ENCODE measurements at places on chromosomes 1 and 21.
A peak's percentile ranks its signal among the peaks of the same experiment; 100 is the strongest.

DNA sequence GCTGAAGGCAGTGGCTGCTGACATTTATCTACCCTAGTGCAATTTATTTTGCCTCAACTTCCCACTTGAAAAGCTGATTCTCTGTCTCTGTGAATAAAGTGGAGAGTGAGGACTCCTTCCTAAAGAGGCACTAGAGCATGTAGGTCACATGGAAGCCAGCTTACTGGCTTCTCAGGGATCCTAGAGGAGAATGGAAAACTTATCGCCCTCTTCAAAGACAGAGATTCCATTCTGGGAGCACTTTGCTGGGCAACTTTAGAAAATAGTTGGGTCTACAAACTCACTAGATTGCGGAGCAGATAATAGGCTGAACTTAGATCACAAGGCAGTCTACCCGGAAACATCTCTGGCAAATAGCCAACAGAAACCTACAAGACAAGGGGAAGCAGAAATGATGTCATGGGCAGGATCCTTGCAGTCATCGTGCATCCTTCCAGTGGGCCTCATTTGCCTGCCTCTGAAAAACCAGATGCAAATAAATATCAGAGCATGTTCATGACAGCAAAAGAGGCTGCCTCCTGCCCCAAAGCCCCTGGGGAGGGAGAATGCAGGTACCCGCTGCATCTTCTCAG, 104.8 kb upstream of the BARHL2 start:
- DNase-seq = no peak

DNA sequence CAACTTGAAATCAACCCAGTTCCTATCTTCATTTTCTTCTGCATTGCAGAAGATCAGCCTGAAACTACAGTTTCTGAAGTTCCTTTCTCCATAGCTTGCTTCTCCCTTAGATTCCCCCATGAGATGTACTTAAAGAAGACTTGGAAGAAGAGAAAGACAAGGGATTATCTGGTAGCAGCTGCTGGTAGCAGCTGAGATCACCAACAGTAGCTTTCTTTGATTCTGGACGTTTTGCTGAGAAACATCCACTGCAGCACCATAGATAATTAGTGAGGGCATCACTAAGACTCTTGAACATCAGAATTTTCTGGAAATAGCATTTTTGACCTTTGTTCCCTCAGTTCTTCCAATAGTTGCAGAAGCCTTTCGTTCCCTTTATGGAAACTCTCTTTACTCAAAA, 465 bp upstream of the CFHR3 start:
- DNase-seq = no peak

DNA sequence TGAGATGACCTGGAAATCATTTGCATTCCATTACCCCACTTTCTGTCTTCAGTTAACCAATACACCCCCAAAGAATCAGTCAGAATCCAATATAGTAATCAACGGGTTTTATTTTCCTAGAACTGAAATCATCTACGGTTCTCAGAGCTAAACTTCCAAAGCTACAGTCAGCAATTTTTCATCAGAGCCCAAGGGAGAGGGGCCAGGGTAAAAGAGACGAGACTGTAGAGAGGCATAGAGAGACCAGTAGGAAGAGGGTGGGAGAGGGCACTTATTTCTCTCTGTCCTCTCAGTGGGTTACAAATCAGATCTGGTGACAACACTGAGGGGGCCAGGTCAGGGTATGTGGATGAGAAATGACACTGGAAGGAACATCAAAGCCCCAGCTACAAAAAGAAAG, 1.1 kb upstream of the MRPL24 start:
- no peak for DNase-seq

DNA sequence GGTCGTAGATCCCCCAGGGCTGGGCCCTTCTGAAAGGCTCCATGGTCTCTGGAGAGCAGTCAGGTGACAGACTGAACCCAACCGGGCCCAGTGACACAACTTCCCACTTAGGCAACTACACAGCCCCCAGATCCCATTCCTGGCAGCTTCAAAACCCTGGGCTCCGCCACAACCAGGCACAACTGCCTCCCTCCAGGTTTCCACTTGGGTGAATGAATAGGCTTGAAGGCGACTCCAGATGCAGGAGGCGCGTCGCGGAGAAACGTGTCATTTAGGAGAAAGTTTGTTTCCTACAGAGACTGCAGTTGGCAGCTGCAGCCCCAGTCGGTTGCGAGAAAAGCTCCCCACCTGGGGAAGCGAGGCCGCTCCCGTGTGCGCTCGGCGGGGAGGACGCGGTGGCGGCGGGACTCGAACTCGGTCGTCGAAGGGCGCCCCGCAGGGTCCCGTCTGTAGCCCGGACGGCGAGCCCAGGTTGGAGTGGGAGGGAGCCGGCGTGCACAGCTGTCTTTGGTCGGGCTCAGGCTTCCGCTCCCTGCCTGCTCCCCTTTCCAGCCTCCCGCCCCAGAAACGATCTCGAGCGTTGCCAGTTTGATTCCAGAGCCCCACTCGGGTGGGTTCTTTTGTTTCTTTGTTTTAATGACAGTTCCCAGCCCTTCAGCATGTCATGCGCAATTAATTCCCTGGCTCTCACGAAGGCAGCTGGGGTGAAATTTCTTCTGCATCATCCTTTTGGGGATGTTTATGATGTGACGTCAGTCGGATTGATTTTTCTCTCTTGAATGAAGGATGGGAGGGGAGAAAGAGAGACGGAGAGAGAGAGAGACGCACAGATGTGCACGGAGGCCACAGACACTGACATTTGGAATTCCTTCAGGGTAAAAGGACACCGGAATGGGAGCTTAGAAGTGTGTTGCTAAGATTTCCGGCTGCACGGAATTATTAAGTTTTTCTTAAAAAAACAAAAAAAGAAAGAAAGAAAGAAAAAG, 862 bp upstream of the SGIP1 start:
- DNase-seq = no peak

GRCh38 chr1:39178541-39179431, 25.7 kb upstream of the MACF1 start:
- DNase-seq = peak; percentile 99

DNA sequence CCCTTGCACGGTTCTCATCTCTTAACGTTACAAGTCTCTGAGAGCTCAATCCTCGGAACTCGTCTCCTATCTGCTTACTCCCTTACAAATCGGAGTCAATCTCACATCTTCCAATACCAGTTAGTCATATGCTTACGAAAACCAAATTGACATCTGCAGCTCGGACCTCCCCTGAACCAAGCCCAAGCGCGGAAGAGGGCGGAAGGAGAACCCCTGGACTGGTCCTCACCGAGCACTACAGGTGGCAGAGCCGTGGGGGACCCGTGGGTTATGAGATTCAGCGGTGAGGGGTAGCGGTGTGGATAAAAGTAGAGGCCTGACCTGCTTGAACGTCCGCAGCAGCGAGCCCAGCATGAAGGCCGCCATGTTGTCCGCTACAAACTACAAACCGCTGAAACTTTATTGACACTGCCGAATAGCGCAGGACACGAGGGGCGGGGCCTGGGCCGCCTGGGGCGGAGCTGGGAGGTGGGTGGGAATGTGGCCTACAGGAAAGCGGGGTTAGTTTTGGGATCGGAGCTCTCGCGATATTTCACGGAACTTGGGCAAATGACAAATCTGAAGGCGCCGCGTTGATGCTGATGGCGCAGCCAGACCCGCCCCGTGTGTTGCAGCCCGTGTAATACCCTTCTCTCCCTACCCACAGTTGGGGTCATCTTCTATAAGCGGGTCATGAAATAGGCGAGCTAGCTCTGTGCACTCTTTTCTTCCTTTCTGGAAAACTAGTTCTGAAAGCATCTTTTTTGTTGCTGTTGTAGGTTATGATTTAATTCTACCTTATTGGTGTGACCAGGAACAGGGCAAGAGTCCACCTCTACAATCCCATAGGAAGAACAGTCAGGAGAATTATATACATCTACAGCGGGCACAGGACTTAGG, at the start of gene MRPS14:
TSS of gene MRPS14 (minus strand) at position 383 of the 879 bp plus-strand sequence. CDS start at position 366, 17 bp downstream.
- peak; percentile 94 for DNase-seq

GRCh38 chr1:185961664-185962063, 227.5 kb downstream of the HMCN1 start:
- DNase-seq = no peak

DNA sequence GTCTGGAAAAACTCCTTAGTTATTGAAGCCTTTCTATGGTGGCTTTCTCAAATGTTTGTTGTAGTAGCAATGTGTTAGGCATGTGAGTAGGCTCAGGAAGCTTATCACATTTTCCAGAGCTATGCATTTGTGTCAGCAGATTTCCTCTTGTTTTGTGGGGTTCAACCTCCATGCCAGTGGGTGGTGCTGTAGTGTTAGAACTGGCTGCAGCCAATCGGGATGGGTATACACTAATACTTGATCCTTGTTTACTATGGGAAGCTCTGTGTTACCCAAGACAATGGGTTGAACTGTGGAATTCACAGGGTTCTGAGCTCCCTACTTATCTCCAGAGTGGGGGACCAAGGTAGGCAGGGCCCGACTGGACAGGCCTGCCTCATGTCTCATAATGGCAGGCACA, 348.5 kb upstream of the ADAMTS5 start:
- no peak for DNase-seq

- no peak for DNase-seq
Observed at GRCh38 chr1:46410156-46411009, 16.3 kb downstream of the FAAH start.

DNA sequence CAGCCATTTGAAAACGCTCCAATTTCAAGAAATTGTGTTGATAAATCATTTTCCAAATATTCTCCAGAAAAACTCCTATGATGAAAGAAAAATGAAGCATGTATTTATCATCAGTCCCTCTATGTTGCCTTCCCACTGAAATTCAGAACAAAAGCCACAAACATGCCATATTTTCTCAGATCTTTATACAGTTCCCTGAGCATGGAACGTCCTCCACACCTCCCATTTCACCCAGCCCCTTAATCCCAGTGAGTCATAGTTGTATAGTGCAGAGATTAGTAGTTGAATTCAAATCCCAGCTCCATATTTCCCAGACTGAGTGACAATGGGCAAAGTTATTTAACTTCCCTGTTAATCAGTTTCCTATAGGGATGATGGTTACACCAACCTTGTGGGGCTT, 20.6 kb upstream of the NPL start:
- DNase-seq = peak; percentile 13

- DNase-seq = no peak
Observed at GRCh38 chr1:169044971-169045370, 61.5 kb upstream of the ATP1B1 start.

DNA sequence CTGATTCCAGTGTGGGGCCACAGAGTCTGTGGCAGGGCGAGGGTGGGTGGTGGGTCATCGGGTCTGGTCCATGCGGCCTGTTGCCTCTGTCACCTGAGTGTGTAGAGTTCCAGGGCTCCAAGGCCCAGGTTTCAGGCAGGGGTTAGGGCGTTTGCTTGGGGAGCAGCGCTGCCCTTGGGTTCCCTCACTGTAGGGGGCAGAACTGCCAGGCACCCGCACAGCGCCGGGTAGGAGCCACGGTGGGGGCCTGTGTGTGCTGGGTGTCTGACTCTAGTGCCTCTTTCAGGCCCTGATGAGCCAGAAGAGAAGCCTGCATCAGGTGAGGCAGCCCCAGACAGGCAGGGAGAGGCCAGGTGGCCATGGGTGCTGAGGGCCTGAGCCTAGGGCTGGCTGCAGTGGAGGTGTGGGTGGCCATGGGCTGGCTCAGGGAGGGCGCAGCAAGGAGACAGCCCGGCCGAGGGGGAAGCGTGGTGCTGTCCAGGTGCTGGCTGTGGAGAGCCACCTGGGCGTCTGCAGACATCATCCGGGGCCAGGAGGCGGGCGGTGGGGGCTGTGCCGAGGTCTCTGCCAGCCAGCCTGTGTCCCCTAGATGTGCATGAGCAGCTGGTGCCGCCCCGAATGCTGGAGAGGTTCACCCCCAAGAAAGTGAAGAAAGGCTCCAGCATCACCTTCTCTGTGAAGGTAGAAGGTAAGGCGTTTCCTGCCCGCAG, 72.3 kb downstream of the TRIM11 start:
- no peak for DNase-seq

GRCh38 chr1:20102875-20103274, 16.5 kb downstream of the PLA2G2D start:
- DNase-seq = peak; percentile 20

- no peak for DNase-seq
Observed at GRCh38 chr1:153769221-153769620, 6.0 kb upstream of the SLC27A3 start.

DNA sequence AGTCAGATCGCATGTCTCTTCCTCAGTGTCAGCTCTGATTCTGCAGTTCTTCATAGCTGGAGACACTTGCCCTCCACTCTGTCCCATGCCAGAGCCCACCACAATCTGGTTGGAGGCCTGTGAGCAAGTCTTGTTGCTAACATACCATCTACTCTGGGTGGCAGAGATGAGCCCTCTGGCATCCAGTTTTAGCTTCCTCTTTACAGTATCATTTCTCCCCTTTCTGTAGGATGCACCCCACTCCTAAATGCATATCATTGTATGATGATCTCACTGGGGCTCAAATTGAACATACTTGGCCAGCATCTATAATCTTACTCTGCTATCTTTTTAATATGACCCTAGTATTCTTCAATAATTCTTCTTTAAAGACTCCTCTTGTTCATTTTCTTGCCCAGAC, 16.9 kb downstream of the PCNX2 start:
- DNase-seq = no peak

DNA sequence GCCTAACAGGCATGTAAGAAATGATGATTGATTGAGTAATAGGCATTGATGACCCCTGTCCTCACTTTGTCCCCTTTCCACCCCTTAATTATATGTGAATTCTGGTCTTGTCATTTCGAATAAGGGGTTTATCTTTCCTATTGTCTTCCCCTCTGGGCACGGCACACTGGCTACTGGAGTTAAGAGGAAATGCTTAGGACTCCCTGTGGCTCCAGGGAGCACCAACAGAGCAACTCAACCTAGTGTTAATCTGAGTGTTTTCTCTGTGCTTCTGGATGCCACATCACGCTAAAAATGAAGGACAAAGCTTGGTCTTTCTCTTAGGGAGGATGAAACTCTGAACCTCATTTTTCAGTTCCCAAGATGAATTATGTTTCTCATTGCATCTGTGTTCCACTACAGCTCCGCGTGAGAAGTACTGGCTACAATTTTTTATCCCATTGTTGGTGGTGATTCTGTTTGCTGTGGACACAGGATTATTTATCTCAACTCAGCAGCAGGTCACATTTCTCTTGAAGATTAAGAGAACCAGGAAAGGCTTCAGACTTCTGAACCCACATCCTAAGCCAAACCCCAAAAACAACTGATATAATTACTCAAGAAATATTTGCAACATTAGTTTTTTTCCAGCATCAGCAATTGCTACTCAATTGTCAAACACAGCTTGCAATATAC, 5.3 kb downstream of the FCER1A start:
- DNase-seq = no peak

- no peak for DNase-seq
Observed at GRCh38 chr1:21652101-21652936, 16.8 kb downstream of the RAP1GAP start.

DNA sequence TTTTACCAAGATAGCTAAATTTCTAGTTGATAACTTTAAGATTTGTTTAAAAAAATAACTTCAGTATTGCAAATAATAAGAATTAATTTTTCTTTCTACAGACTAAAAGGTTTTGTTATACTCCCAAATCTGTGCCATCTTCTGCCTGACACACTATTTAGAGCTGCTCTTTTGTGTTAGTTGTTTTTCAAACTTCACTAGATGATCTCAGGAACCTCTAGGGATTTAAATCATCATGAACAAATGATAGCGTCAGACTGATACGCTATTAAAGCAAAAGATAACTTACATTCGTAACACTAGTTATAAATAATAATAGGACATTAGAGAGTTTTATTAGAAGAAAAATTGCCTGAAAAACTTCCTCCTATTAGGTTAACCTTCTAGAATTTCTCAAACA, 243.1 kb upstream of the CXADR start:
- DNase-seq = no peak

GRCh38 chr1:112637254-112638109, 17.9 kb downstream of the CAPZA1 start:
- no peak for DNase-seq
